ENCODE measurements at places on chromosomes 4 and X.

DNA sequence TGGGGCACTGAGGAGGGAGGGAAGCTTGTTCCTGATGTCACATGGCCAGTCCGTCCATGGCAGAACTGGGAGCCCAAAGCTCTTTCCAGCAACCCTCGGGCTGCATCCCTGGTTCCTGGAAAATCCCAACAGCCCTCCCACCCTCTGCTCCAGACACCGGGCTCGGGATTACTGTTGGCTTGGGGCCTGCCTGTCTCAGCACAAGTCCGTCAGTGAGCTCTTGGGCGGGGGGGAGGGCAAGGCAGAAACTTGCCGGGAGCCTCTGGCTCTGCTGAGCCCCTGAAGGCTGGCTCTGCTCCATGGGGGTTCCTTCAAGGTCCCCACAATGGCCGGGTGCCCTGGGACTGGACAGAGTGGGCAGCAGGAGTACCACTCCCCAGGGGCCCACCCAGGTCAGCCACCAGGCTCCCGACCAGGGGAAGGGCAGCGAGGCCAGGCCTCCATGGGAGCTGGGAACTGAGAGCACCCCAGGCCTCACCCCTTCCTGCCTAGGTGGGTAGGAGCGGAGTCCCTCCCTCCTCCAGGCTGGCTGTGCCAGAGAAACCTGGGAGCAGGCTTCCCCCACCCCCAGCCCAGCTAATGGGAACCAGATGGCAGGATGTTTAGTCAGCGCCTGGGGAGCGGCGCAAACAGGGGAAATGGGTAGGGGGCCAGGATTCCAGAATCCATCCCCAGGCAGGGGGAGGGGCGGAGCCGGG, 6.4 kb upstream of the HAUS7 start:
- no peak for DNase-seq

- no peak for DNase-seq
These were observed 34.3 kb upstream of the PSAPL1 start for GRCh38 chr4:7469023-7469422.

GRCh38 chr4:54067166-54067565, 2.8 kb upstream of the CHIC2 start:
- DNase-seq, result no peak

DNA sequence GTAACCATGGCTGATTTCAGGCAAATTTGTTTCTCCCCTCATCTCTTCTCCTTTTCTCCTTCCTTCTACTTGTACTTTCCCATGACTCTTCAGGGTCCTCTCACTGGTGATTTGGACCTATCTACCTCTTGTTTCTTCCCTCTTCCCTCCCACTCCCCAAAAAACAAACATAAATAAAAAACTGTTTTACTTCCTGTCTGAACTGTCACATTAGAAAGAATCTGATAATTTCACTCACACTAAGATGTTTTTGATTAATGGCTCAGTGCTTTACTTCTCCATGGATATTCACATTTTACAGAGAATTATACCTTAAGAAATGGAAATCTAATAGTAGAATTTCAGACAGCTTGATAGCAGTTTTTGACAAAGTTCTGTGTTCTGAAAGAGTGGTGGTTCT, 7.2 kb downstream of the STK26 start:
- no peak for DNase-seq

GRCh38 chr4:84585251-84585650, 2.3 kb downstream of the CDS1 start:
- no peak for DNase-seq

- no peak for DNase-seq
These were observed 20.2 kb downstream of the TMEM31 start for GRCh38 chrX:103730796-103731493.

GRCh38 chrX:111168314-111168713, 72.3 kb downstream of the PAK3 start:
- DNase-seq, result no peak

- DNase-seq, result no peak
These were observed 36.7 kb upstream of the GABRQ start for GRCh38 chrX:152600853-152601633.

DNA sequence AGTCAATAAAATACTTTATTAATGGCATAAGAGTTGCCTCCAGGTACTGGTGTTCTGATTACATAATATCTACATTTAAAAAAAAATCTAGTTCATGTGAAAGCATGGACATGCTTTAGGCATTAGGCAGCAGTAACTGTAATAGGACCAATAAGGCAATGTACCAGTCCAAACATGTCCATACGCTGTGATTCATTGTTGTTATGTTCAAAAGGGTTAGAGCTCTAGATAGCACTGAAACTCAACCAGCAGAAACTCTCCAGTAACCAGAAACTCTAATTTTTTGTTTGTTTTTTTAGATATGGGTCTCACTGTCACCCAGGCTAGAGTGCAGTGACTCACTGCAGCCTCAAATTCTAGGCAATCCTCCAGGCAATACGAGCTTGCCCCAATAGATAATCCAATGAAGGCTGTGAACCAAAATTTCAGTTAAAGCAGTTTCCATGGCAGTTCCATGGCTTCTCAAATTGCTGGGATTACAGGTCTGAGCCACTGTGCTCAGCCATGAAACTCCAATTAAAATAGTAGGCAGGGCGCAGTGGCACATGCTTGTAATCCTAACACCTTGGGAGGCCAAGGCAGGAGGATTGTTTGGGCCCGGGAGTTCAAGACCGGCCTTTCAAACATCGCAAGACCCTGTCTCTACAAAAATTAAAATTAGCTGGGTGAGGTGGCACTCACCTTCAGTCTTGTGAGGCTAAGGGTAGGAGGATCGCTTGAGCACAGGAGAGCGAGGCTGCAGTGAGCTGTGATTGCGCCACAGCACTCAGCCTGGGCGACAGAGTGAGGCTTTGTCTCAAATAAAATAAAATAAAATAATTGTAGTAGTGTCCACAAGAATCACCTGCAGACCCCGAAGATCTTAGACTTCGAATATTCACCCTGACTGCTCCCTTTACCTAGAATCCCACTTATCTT, 36.3 kb downstream of the MGARP start:
- no peak for DNase-seq

DNA sequence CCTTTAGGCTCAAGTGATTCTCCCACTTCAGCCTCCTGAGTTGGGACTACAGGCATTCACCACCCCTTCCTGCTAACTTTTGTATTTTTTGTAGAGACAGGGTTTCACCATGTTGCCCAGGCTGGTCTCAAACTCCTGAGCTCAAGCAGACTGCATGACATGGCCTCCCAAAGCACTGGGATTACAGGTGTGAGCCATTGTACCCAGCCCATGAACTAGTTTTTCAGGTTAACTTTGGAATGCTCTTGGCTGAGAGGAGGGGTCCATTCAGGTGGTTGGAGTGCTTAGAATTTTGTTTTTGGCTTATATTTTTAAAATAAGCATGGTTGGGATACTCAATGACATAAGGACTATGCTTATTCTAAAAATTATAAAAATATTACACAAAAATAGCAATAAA, 355.7 kb upstream of the MAGEB16 start:
- no peak for DNase-seq

GRCh38 chrX:19579485-19579884, 64.2 kb upstream of the MAP3K15 start:
- no peak for DNase-seq

DNA sequence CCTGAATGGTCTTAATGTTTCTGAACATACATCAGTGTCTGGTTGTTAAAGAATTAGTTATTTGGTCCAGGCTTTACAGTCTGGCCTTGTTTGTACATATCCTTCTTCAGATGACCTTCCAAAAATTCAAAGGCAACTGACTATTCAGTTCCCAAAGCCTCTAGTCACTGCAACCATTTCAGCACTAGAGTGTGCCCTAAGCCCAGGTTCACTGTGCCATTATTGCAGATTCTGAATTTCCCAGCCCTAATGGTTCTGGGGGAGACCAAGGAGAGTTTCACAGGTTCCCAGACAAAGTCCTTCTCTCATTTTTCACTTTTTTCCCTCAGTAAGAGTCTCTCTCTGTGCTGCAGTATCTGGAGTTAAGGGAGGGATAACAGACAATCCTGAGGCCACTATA, 235.8 kb downstream of the TRAM1L1 start:
- DNase-seq, result no peak

GRCh38 chr4:959338-960139, 13.8 kb downstream of the DGKQ start:
- no peak for DNase-seq

- DNase-seq, result no peak
These were observed 4.7 kb downstream of the BLTP1 start for GRCh38 chr4:122156819-122157218.

DNA sequence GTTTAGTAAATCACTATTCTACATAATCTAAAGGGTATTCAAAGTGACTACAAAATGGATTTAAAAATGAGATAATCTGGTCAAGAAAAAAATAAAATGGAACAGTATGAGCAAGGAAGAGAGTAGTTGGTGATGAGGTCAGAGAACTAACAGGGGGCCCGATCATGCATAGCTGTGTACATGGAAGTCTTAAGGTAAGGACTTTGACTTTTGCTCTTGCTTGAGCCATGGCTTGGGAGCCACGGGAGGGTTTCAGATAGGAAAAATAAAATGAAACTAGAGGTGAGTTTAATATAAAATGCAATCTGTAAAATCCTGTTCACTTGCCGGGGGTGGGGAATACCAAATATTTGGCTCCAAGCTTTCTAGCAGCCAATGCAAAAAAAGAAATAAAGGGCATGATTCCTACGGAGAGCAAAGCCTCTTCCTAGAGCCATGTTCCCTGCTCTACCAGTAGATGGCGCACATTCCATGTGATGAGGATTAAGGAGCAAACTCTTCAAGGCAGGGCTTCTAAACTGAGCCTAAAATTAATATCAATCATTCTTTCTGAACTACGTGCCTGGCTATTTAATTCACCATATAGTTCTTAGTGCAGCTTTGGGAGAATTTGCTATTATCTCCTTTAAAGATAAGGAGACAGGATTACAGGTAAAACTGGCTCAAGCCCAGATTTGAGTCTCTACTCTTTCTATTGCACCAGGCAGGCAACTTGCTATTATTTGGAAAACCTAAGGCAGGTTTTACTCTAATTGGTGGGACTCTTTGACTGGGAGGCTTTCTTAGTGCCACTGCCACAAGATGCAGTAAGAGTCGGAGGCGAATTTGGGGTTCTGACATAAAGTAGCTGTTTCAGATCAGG, 6.8 kb upstream of the CLCN5 start:
- no peak for DNase-seq

GRCh38 chr4:78542373-78542772, 9.2 kb upstream of the ANXA3 start:
- DNase-seq, result no peak

GRCh38 chr4:110361921-110362320, 114.0 kb upstream of the ENPEP start:
- no peak for DNase-seq

- no peak for DNase-seq
These were observed 1078.1 kb upstream of the IGFBP7 start for GRCh38 chr4:58188316-58188715.

GRCh38 chr4:149955780-149956390, 122.4 kb upstream of the DCLK2 start:
- DNase-seq, result no peak

GRCh38 chrX:128818690-128819089, 704.6 kb downstream of the SMARCA1 start:
- DNase-seq, result no peak

GRCh38 chrX:80174925-80175574, 160.5 kb downstream of the TBX22 start:
- DNase-seq, result no peak

DNA sequence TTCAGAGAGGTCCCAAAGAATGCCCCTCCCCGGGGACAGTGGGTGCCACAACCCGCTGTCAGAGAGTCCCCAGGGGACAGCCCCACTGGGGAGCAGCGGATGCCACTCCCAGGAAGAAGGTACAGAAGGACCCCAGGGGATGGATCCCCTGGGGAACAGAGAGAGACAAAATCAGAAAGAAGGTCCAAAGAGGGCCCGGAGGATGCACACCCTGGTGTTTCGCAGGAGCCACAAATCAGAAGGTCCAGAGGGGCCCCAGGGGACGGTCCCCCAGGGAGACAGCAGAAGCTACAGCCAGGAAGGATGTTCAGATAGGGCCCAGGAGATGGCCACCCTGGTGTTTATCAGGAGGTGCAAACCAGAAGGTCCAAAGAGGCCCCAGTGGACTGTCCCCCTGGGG, 1.4 kb downstream of the TEX13D start:
- no peak for DNase-seq

DNA sequence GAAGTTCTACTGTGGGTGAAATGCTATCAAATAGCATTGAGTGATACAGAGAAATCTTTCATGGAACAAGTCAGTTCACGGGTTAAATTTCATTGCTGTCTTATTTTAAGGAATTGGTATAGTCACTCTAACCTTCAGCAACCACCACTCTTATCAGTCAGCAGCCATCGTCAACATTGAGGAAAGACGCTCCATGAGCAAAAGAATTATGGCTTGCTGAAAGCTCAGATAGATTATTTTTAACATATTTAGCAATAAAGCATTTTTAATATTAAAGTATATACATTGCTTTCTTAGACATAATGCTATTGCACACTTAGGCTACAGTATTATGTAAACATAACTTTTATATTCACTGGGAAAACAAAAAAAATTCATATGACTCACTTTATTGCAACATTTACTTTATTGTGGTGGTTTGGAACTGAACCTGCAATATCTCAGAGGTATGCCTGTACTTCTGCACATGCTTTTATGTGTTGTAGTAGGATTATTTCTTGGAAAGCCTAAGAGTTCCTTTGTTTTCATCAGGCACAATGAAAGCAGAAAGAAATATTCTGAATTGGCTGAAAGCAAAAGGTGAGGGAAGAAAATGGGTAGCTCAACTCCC, 586.7 kb downstream of the GBA3 start:
- DNase-seq, result no peak

DNA sequence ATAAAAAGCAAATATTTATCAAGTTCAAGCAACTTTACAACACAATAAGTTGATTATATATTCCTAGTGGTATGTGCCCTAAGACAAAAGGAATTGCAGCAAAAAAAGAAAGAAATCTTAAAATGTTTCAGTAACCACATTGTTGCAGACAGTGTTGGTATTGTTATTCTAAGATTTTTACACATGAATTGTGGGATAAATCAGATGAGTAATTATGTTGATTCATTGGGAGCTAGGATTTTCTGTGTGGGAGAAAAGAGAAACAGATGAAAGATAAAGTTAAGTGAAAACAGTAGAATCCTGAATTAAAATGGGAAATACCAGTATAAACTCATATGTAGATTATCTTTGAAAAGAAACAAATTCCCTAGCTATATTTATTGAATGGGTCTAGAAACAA, 362.4 kb downstream of the PPP3CA start:
- DNase-seq, result no peak

DNA sequence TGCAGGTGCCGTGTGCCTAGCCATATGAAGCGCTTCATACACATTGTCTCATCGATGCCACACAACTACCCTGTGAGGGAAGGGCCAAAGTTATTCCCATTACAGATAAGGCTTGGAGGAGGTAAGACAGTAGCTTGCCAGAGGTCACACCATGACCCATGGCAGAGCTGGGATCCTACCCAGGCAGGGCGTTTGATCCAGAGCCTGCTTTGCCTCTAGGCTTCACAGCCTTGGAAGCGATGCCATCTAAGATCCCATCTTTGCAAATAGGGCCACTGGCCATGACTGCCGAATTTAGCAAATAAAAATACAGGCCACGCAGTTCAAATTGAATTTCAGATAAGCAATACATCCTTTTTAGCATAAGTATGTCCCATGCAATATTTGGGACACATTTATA, 358.2 kb downstream of the BCOR start:
- no peak for DNase-seq

All from activated T-helper 1 cell treated with Interleukin-2 at 50 U/mL for 16 hours (primary cell).